ENCODE measurements at places on chromosomes 4 and X.

- no peak for DNase-seq
- H3K27me3 ChIP-seq = no peaks in the 10 kb centered on the region
- H3K27ac ChIP-seq = no peak overlapping the region
- no peak overlapping the region for H3K4me3 ChIP-seq
Observed at GRCh38 chrX:100593581-100593980, 8.8 kb downstream of the TNMD start.

DNA sequence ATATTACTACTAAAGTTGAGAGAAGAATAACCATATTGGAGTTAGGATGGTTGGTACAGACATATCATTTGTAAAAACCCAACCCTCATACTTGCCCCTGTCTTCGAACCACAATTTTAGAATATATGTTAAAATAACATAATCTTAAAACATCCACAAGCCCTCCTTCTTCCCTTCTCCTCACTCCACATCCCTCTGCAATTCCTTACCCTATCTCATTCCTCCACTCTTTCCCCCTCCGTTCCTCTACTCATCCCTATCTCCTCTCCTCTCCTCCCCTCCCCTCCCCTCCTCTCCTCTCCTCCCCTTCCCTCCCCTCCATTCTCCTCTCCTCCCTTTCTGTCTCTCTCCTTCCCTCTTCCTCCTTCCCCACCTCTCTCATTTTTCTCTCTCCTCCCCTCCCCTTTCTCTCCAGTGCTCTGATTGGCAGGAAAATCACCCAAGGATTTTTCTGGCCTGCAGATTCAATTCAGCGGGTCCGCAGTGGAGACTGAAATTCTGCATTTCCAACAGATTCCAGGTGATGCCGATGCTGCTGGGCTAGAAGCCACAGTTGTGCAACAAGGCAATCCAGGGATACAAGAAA, 17.4 kb upstream of the ODAM start:
- H3K27ac ChIP-seq = no peak overlapping the region
- no peak overlapping the region for H3K4me3 ChIP-seq
- H3K36me3 ChIP-seq = no peaks in the 10 kb centered on the region
- no peaks in the 10 kb centered on the region for H3K27me3 ChIP-seq
- no peak for DNase-seq

GRCh38 chrX:25853002-25853479, 285.1 kb upstream of the MAGEB18 start:
- no peak overlapping the region for H3K4me3 ChIP-seq
- no peaks in the 10 kb centered on the region for H3K4me1 ChIP-seq
- no peaks in the 10 kb centered on the region for H3K36me3 ChIP-seq
- DNase-seq = no peak

DNA sequence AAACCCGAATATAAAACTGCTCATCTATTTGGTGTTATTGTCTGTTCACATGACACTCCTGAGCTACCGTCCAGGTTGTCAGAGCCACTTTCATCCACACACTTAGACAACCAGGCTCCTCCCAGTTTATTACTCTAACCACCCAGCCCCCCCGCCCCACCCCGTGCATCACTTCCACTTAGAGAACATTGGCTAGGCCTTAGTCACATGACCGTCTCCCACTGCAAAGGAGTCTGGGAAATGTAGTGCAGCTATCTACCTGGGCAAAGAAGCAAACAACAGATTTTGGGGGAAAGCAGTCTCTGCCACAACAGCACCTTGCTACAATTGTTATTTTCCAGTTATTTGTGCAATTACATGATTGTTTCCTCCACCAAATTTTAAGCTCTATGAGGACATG, 57.6 kb upstream of the RBPJ start:
- no peaks in the 10 kb centered on the region for H3K4me1 ChIP-seq
- DNase-seq = no peak
- no peaks in the 10 kb centered on the region for H3K36me3 ChIP-seq
- no peak overlapping the region for H3K4me3 ChIP-seq

DNA sequence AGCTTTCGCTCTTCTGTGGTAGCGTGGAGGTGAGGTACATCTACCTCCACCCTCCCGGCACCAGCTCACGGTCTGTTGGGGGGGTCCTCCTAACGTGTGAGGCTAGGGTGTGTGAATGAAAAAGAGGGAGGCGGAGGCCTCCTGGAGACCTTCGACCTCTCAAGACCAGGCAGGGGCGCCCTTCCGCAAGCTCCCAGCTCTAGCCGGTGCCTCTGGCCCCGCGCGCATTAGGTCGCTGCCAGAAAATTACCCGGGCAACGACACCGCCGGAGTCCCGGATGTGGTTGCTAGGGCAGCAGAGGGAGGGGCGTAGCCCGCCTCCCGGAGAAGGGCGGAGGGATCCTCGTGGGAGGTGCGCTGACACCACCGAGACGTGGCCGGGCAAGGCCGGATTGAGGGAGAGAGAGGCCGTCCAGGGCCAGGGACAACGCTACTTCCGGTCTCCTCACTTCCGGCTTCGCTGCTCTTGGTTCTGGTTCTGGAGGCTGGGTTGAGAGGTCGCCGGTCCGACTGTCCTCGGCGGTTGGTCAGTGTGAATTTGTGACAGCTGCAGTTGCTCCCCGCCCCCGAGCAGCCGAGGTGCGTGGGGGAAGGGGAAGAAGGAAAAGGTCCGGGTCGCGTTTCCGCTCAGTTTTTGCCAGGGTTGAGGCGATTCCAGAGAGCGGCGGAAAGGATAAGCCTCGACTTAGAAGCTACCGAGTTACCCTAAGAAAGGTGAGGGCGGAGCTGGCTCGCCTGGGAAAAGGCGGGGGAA, at the start of the genes ARFIP1 and TIGD4:
Gene ARFIP1 (plus strand): TSS at position 442 of the 754 bp plus-strand sequence. CDS start 49,680 bp downstream, outside the sequence.
Gene TIGD4 (minus strand): TSS at position 218 of the 754 bp plus-strand sequence. CDS start 8,726 bp downstream, outside the sequence.
- peaks cover 45% of the 10 kb centered on the region for H3K4me1 ChIP-seq
- H3K27me3 ChIP-seq = no peaks in the 10 kb centered on the region
- peak within 1 kb of the TSS; percentile 88 for H3K4me3 ChIP-seq
- H3K36me3 ChIP-seq = no peaks in the 10 kb centered on the region
- DNase-seq = peak; percentile 97
- H3K27ac ChIP-seq = peak within 1 kb of the TSS; percentile 95

- no peak overlapping the region for H3K4me3 ChIP-seq
- DNase-seq = no peak
- H3K4me1 ChIP-seq = no peaks in the 10 kb centered on the region
- no peak overlapping the region for H3K27ac ChIP-seq
- no peaks in the 10 kb centered on the region for H3K36me3 ChIP-seq
Observed at GRCh38 chrX:42128587-42128986, 205.2 kb upstream of the CASK start.

DNA sequence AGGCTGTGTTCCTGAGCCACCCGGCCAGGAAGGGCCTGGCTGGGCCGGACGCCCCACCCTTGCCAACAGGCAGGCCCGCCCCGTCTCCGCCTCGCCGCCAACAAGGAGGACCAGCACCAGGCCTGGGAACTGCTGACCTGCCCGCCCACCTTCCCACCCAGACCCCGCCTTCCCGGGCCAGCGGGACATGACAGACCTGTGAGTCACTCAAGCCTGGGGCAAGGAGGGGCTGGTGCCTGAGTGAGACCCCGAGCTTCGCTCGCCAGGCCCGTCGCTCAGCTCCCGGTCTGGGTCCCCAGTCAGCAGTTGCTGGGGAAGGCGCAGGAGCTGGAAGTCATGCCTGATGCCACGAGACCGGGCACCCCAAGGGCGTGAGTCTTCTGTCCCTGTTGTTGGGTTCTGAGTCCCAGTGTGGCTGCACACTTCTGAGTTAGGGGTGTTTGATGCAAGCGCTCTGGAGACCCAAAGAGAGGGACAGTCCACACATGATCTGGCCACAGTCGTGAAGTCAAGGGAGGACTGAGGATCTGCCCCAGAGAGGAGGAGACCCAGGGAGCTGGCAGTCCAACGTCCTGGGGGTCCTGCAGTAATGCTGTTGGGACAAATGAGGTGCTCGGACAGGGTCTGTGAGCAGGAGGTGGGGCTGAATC, at the start of gene DNASE1L1:
Gene DNASE1L1 (minus strand): TSS at position 33 of the 650 bp plus-strand sequence. CDS start 3,686 bp downstream, outside the sequence.
- H3K27ac ChIP-seq = peak within 1 kb of the TSS; percentile 57
- H3K27me3 ChIP-seq = no peaks in the 10 kb centered on the region
- H3K36me3 ChIP-seq = no peaks in the 10 kb centered on the region
- DNase-seq = peak; percentile 93
- H3K4me3 ChIP-seq = peak within 1 kb of the TSS; percentile 19
- H3K4me1 ChIP-seq = peaks cover 10% of the 10 kb centered on the region

DNA sequence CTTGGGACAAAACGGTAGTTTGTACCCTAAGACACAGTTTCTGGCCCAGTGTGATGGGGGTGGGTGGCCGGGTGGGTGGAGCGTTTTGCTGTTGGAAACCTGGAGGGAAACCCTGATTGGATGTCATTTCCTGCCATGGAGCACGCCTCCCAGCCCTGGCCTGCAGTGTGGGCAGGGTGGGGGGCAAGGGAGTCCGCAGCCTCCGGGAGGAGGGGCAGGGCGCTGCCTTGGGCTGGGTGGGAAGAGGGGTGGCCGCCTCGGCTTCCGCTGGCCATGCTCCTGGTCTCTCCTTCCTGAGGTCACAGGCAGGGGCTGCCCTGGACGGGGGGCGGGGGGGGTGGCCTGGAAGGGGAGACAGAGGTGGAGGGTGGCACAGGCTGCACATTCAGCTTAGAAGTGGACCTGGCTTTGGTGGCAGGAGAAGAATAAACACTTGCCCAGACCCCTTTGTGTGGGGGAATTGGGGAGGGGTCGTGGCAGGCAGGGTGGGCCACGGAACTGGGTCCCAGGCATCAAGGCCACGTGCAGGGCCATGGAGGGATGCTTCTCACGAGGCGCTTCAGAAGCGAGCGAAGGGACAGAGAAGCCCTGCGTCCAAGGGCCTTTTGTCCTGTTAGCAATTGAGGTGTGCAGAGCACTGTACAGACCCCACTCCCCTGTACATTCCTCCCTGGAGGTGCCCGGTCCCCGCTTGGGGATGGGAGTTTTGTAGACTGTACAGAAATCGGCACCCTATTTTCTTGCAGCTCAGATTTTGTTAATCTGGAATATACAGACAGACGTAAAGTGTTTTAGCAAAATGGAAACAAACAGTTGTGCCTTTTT, 6.2 kb downstream of the NAT8L start:
- no peak for DNase-seq
- H3K36me3 ChIP-seq = no peaks in the 10 kb centered on the region
- no peak overlapping the region for H3K4me3 ChIP-seq
- H3K27ac ChIP-seq = no peak overlapping the region

GRCh38 chr4:47703008-47703407, 134.9 kb downstream of the CORIN start:
- no peak overlapping the region for H3K27ac ChIP-seq
- no peaks in the 10 kb centered on the region for H3K27me3 ChIP-seq
- no peaks in the 10 kb centered on the region for H3K4me1 ChIP-seq
- H3K4me3 ChIP-seq = no peak overlapping the region

GRCh38 chrX:153685751-153686696, 1.7 kb upstream of the SLC6A8 start:
- no peak overlapping the region for H3K4me3 ChIP-seq
- no peaks in the 10 kb centered on the region for H3K36me3 ChIP-seq
- no peaks in the 10 kb centered on the region for H3K27me3 ChIP-seq
- no peak for DNase-seq

DNA sequence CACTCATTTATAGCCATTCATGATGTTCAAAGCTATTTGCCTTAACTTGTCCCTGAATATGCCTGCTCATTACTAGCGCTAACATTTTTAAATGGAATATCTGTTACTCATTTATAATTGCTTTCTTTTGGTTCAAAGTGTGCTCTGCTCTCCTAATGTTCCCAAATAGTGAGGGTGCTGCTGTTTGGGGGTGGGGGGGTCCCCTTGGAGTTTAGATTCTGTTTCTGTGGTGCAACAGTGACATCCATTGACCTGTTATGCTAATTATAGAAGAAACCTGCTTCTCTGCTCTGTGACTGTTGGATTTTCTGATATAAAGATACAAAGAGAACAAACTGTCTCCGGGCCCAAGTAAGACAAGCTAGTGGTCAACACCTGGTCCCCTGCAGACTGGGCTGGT, 222.4 kb downstream of the SHROOM3 start:
- no peaks in the 10 kb centered on the region for H3K27me3 ChIP-seq
- no peaks in the 10 kb centered on the region for H3K4me1 ChIP-seq
- H3K36me3 ChIP-seq = no peaks in the 10 kb centered on the region

- no peak overlapping the region for H3K4me3 ChIP-seq
- H3K4me1 ChIP-seq = no peaks in the 10 kb centered on the region
- H3K27ac ChIP-seq = no peak overlapping the region
- DNase-seq = no peak
- no peaks in the 10 kb centered on the region for H3K27me3 ChIP-seq
Observed at GRCh38 chrX:37942170-37942569, 64.2 kb upstream of the SYTL5 start.

- H3K27ac ChIP-seq = no peak overlapping the region
- no peaks in the 10 kb centered on the region for H3K4me1 ChIP-seq
- H3K27me3 ChIP-seq = no peaks in the 10 kb centered on the region
- H3K36me3 ChIP-seq = no peaks in the 10 kb centered on the region
- H3K4me3 ChIP-seq = no peak overlapping the region
Observed at GRCh38 chrX:95441836-95442235, 1242.8 kb upstream of the DIAPH2 start.

DNA sequence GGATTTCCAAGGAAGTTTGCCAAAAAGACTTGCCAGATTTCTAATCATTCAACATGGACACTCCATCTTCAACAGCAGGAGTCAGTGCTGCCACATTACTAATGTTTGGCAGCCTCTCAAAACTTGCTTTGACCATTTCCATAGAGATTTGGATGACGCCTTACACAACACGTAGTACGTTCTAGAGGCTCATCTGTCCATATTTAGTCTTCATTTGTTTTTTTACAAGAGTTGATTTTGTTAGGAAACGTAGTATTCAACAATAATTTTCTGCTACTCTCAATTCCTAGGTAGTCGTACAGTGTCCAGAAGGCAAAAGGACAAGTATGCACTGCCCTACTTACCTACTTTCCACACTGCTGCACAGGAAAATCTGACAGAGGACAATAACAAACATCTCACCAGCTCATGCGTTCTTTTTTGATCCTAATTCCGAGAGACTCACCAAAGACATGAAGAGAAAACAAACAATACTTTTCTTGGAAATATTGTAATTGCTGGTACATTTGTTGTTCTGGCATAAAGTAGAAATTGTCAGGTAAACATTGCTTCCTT, 117.3 kb downstream of the SNCA start:
- DNase-seq = no peak
- H3K4me3 ChIP-seq = no peak overlapping the region
- H3K27me3 ChIP-seq = no peaks in the 10 kb centered on the region
- H3K4me1 ChIP-seq = no peaks in the 10 kb centered on the region

GRCh38 chrX:150841456-150842197, 56.8 kb downstream of the CD99L2 start:
- no peak overlapping the region for H3K27ac ChIP-seq
- no peaks in the 10 kb centered on the region for H3K27me3 ChIP-seq
- no peaks in the 10 kb centered on the region for H3K4me1 ChIP-seq
- no peak overlapping the region for H3K4me3 ChIP-seq

- no peaks in the 10 kb centered on the region for H3K27me3 ChIP-seq
- H3K36me3 ChIP-seq = no peaks in the 10 kb centered on the region
- no peak overlapping the region for H3K27ac ChIP-seq
- H3K4me3 ChIP-seq = no peak overlapping the region
- H3K4me1 ChIP-seq = no peaks in the 10 kb centered on the region
Observed at GRCh38 chr4:142386449-142386848, 459.7 kb downstream of the INPP4B start.

DNA sequence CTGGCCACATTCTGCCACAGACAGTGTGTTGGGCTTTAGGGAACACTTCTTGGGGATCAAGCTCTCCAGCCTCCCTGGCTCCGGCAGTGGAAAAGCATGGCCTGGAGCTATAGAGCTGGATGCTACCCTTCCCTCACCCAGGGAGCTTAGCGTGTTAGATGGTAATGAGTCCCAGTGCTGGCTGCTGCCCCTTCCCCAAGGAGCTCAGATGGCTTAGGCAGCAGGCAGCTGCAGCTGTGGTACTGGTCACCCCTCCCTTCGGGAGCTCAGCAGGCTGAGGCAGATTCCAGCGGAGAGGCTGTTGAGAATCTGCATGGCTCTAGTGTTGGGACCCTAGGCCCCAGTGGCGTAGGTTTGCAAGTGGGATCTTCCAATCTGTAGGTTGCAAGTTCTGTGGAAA, 19.5 kb downstream of the TMEM144 start:
- H3K36me3 ChIP-seq = no peaks in the 10 kb centered on the region
- no peak overlapping the region for H3K4me3 ChIP-seq
- H3K27me3 ChIP-seq = no peaks in the 10 kb centered on the region

Data from vagina (tissue), 2 donors.